Upper lobe of left lung (tissue), 6 donors: ENCODE measurements at places on chromosomes 12 and 14. TPM values are rescaled to one million over a fixed set of nuclear protein-coding genes. Genes with fewer than 3 reads are reported as not detected.

- H3K4me1 ChIP-seq, result peaks cover 66% of the 10 kb centered on the region
- H3K36me3 ChIP-seq, result no peaks in the 10 kb centered on the region
- no peaks in the 10 kb centered on the region for H3K27me3 ChIP-seq
Observed at GRCh38 chr14:103713304-103714062, 1.8 kb downstream of the XRCC3 start.

The LRP6 gene
- total RNA-seq, result 60.6 TPM

- H3K27ac ChIP-seq, result no peak overlapping the region
- H3K36me3 ChIP-seq, result peaks cover 3% of the 10 kb centered on the region
- DNase-seq, result no peak
Observed at GRCh38 chr12:1138691-1139090, 147.7 kb downstream of the ERC1 start.

DNA sequence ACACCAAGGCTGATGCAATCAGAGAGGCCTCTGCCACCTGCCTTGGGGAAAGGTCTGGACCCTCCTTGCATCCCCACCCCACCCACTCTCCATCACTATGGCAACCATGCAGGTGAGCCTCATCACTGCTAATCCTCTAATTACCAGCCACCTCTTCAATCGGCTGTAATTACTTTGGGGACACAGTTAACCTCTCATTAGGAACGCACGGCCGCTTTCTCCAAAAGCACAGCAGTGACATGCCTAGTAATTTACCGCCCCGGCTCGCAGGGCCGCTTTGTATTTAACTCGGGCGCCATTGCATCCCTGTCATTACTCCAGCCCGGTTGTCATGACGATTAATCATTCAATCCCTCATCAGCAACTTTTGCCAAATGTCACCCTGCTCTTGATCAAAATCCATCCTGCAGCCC lies 36.3 kb upstream of the FAM222A start:
- H3K27ac ChIP-seq, result no peak overlapping the region
- DNase-seq, result no peak
- H3K4me1 ChIP-seq, result no peaks in the 10 kb centered on the region
- H3K36me3 ChIP-seq, result no peaks in the 10 kb centered on the region
- no peaks in the 10 kb centered on the region for H3K27me3 ChIP-seq

DNA sequence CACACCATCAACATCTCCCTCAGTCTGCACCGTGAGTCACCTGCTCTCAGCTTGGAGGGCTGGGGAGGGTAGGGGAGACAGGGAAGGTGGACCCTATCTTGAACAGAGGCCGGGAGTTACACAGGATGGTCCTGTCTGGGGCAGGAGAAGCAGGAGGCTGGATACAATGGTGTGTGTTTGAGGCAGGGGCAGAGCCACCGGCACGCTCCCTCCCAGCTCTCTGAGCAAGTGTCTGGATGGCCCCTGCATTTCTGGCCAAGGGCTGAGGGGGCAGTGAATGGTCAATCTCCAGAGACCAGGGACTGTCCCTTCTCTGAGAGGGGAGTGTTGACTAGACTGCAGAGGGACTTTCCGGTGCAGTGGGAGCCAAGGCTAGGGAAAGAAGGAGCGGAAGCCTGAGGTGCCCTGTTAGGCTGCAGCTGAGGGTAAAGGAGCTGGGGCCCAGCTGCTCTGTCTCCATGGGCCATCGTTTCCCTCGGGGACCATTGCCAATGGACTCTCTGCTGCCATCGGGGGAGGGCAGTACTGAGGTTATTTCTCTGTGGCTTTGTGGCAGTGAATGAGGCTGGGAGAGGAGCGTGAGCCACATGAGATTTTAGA lies 1.9 kb downstream of the LRP1-AS start:
- H3K36me3 ChIP-seq, result peaks cover 58% of the 10 kb centered on the region
- H3K27ac ChIP-seq, result no peak overlapping the region
- DNase-seq, result no peak
- H3K27me3 ChIP-seq, result no peaks in the 10 kb centered on the region

GRCh38 chr12:89575374-89575773 lies 49.5 kb upstream of the POC1B start:
- no peaks in the 10 kb centered on the region for H3K4me1 ChIP-seq
- no peaks in the 10 kb centered on the region for H3K36me3 ChIP-seq
- no peak overlapping the region for H3K27ac ChIP-seq
- H3K4me3 ChIP-seq, result no peak overlapping the region
- no peak for DNase-seq
- H3K27me3 ChIP-seq, result no peaks in the 10 kb centered on the region

The VRTN gene
- total RNA-seq, result 0.10 TPM

The KRT77 gene
- total RNA-seq, result not detected

The KRT6A gene
- total RNA-seq, result 1.7 TPM

DNA sequence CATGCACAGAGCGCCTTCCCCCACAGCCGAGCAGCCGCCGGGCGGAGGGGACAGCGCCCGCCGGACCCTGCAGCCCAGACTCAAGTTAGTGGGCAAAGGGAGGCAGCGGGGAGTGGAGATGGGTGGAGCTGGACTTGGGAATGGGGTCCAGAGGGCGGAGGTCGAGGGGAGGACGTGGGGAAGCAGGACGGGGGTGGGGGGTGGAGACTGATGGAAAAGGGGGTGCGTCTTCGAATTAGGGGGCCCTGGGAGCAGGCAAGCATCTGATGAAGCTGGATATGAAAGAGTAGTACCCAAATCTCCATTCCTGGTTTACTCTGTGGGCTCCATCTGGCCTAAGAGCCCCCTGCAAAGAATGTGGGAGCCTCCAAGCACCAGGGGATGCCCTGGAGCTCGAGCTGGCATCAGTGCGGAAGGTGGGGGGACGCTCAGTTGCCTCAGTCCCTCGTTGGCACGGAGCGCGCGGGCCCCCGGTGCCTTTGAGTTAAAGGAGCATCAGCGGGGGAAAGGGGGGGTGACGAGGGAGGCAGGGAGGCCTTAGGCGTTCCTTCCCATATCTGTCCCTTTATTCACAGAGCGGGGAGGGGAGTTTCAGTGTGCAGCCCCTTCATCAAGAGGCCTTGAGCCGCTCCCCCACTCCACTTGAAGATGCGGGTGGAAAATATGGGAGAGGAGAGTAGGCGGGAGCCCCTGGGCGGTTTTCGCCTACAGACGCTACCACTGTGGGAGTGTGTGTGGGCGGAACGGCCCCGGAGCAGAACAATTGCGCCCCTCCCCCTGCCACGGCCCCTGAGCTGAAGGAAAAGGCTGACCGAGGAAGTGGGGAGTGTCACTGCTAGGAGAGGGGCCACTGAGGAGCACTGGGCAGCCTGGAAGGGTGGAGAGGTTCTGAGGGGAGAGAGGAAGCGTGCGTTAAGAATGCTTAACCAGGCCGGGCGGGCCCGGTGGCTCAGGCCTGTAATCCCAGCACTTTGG lies 644 bp downstream of the NAB2 start:
- peaks cover 33% of the 10 kb centered on the region for H3K36me3 ChIP-seq
- no peaks in the 10 kb centered on the region for H3K27me3 ChIP-seq
- peak overlapping the region; percentile 78 for H3K4me3 ChIP-seq
- peaks cover 52% of the 10 kb centered on the region for H3K4me1 ChIP-seq
- H3K27ac ChIP-seq, result peak overlapping the region; percentile 100
- peak; percentile 81 for DNase-seq

The FSCB gene
- not detected for total RNA-seq

The OR5AU1 gene
- total RNA-seq, result not detected

DNA sequence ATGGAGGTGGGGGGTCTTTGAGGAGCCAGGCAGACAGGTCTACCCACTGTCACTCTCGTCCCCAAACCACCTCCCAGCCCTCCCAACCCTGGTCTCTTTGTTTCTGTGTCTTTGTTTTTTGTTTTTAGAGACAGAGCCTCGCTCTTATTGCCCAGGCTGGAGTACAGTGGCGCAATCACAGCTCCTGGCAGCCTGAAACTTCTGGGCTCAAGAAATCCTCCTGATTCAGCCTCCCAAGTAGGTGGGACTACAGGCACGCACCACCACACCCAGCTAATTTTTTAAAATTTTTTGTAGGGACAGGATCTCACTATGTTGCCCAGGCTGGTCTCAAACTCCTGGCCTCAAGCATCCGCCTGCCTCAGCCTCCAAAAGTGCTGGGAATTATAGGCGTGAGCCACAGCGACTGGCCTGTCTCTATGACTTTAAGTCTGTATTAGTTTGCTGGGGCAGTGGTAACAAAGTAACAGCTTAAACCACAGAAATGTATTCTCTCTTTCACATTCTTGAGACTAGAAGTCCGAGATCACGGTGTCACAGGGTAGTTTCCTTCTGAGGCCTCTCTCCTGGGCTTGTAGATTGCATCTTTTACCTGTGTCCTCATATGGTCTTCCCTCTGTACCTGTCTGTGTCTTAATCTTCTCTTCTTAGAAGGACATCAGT lies 26.1 kb downstream of the DTX1 start:
- H3K4me3 ChIP-seq, result no peak overlapping the region
- peaks cover 4% of the 10 kb centered on the region for H3K4me1 ChIP-seq
- DNase-seq, result no peak
- H3K27me3 ChIP-seq, result no peaks in the 10 kb centered on the region
- H3K36me3 ChIP-seq, result no peaks in the 10 kb centered on the region
- H3K27ac ChIP-seq, result no peak overlapping the region

The GDF3 gene
- not detected for total RNA-seq

DNA sequence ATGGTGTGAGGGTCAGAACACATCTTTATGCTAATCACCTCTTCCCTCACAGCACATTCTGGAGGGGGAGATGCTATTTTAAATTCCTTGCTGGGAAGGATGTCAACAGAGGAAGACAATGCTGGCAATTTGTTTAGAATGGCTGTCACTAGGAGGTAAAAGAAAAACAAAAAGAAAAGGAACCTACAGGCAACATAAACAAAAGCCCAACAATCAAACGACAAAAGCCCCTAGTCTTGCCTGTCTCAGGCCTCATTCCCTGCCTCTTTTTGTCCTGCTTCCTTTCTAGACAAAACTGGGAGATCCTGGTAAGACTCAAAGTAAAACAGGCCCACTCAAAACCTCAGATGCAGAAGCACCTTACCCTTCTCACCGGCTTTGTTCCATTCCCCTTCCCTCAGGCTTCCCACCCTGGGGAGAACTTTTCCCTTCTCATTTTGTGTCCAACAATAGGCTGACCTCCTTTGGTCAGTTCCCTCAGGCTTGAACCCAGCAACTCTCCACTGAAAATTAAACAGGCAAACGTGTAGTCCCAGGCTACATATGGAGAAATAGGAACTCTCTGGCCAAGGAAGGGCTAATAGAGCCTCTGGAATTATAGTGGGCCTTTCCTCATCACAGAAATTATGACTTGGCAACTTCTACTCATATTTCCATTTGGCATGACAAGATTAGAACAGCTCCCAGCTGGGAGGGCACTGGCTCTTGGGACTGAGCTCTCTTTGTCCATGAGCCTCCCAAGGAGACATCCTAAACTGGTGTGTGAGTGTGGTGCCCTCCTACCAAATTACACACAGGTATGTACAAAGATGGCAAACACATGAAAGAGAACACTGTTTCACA lies 193.0 kb downstream of the MON2 start:
- no peaks in the 10 kb centered on the region for H3K27me3 ChIP-seq
- no peak overlapping the region for H3K4me3 ChIP-seq
- H3K4me1 ChIP-seq, result peaks cover 3% of the 10 kb centered on the region
- no peaks in the 10 kb centered on the region for H3K36me3 ChIP-seq
- H3K27ac ChIP-seq, result peak overlapping the region; percentile 47
- DNase-seq, result no peak

- no peaks in the 10 kb centered on the region for H3K27me3 ChIP-seq
- DNase-seq, result no peak
- H3K4me3 ChIP-seq, result no peak overlapping the region
- H3K36me3 ChIP-seq, result no peaks in the 10 kb centered on the region
- no peaks in the 10 kb centered on the region for H3K4me1 ChIP-seq
Observed at GRCh38 chr14:38735005-38735404, 368.0 kb downstream of the SEC23A start.

The GAS2L3 gene
- total RNA-seq, result 19.1 TPM

DNA sequence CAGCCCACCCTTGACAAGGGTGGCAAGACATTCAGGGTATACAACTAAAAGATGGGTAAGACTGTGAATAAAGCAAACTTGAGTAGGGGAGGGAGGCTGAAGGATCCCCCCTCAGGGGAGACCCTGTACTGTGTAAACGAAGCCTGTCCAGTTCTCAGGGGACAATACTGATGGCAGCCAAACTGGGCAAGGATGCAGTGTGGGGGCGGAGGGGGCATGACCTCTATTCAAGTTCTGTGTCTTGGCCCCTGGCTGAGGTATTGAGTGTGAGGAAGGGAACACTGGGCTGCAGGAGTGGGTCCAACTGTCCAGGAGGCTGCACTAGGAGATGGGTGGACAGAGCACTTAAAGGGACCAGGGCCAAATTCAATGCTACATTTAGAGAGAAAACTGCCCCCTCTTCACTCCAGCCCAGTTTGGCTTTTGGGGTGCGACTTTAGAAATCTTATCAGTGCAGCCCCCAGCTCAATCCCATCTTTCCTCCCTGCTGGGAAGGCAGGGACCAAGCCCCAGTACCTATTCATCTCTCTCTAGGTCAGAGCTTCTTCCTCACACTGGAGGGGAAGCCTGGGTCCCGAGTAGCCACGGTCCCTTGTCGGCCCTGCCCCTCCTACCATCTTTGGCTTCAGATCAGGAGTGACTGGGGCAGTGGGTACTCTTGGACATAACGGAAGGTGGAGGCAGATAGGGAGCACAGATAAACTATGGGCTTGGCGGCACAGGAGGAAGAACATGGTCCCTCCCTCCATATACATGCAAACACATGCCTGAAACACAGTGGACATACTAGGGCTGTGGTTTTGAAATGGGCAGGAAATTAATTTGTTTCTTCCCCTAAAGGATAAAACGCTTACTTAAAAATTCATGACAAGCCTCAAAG lies 11.8 kb downstream of the SLC39A5 start:
- H3K27me3 ChIP-seq, result no peaks in the 10 kb centered on the region
- H3K27ac ChIP-seq, result no peak overlapping the region
- DNase-seq, result no peak

- H3K27ac ChIP-seq, result peak within 1 kb of the TSS; percentile 91
- no peaks in the 10 kb centered on the region for H3K27me3 ChIP-seq
- DNase-seq, result peak; percentile 99
Observed at GRCh38 chr14:105398044-105398725, at the start of gene TEX22. TSS of gene TEX22 (plus strand) at chr14:105398538. CDS start at chr14:105399341, 803 bp downstream.

- H3K27me3 ChIP-seq, result no peaks in the 10 kb centered on the region
- DNase-seq, result no peak
- H3K4me3 ChIP-seq, result no peak overlapping the region
- no peaks in the 10 kb centered on the region for H3K36me3 ChIP-seq
- no peak overlapping the region for H3K27ac ChIP-seq
Observed at GRCh38 chr12:10320643-10321042, 13.0 kb downstream of the KLRD1 start.

GRCh38 chr12:43349863-43350262 lies 202.1 kb downstream of the ADAMTS20 start:
- H3K27ac ChIP-seq, result no peak overlapping the region
- DNase-seq, result no peak
- H3K4me3 ChIP-seq, result no peak overlapping the region
- no peaks in the 10 kb centered on the region for H3K27me3 ChIP-seq
- no peaks in the 10 kb centered on the region for H3K4me1 ChIP-seq

GRCh38 chr14:61645247-61645646 lies 50.1 kb upstream of the HIF1A start:
- no peaks in the 10 kb centered on the region for H3K4me1 ChIP-seq
- no peak overlapping the region for H3K4me3 ChIP-seq
- H3K36me3 ChIP-seq, result no peaks in the 10 kb centered on the region

DNA sequence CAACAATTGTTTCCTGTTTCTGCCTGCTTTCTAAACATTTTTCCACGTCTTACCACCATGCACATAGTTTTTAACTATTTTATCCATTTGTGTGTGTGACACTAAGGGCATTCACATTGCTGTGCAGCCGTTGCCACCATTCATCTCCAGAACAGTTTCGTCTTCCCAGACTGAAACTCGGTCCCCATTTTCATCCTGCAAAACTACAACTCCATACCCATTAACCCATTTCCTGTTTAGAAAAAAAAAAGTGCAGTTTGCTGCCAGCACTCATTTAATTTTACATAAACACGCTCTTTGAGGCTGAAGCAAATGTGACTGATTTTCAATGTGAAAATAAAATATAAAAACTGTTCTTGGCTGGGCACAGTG lies 15.5 kb downstream of the UBC start:
- H3K27me3 ChIP-seq, result no peaks in the 10 kb centered on the region
- no peak overlapping the region for H3K4me3 ChIP-seq
- H3K4me1 ChIP-seq, result peaks cover 2% of the 10 kb centered on the region

The ATP5MC2 gene
- total RNA-seq, result 146 TPM
